ENCODE measurements at places on chromosomes 2 and 18.

GRCh38 chr2:227717687-227718567 lies at the start of gene SLC19A3:
Gene SLC19A3 (minus strand): TSS chr2:227718028. CDS start chr2:227702318, 15,710 bp downstream.
- DNase-seq = no peak

GRCh38 chr2:30481323-30481800 lies 34.3 kb downstream of the LCLAT1 start:
- no peak for DNase-seq

- DNase-seq = no peak
These were observed 279.8 kb downstream of the CLIP4 start for GRCh38 chr2:29394981-29395350.

DNA sequence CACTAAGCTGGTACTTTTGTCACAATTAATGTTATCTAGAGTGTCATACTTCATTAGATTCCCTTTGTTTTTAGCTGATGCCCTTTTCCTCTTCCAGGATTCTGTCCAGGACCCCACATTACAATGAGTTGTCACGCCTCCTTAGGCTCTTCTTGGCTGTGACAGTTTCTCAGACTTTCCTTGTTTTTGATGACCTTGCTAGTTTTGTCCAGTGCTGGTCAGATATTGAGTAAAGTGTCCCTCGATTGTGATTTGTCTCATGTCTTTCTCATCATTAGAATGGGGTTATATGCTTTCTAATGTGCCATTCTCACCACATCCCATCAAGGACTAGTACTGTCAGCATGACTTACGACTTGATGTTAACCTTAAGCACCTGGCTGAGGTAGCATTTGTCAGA lies 162.3 kb downstream of the FHOD3 start:
- no peak for DNase-seq

- no peak for DNase-seq
These were observed 26.3 kb upstream of the CRIM1 start for GRCh38 chr2:36329251-36329650.

DNA sequence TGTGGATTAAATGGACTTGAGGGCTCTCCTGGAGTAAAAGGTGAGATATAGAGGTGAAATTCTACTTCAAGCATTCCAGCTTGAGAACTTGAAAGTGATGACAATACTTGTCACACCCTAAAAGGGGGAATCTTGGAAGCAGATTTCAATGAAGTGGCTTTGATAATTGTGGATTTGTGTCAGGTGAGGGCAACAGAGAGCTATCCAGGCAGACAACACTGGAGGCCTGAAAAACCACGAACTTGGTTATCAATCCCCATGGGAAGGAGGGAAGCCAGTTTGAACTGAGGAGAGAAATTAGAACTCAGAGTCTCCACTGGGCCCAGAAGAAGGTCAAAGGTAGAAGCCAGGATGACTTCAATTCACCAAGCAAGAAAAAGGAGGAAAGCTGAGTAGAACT lies 263.9 kb downstream of the FIGN start:
- no peak for DNase-seq

DNA sequence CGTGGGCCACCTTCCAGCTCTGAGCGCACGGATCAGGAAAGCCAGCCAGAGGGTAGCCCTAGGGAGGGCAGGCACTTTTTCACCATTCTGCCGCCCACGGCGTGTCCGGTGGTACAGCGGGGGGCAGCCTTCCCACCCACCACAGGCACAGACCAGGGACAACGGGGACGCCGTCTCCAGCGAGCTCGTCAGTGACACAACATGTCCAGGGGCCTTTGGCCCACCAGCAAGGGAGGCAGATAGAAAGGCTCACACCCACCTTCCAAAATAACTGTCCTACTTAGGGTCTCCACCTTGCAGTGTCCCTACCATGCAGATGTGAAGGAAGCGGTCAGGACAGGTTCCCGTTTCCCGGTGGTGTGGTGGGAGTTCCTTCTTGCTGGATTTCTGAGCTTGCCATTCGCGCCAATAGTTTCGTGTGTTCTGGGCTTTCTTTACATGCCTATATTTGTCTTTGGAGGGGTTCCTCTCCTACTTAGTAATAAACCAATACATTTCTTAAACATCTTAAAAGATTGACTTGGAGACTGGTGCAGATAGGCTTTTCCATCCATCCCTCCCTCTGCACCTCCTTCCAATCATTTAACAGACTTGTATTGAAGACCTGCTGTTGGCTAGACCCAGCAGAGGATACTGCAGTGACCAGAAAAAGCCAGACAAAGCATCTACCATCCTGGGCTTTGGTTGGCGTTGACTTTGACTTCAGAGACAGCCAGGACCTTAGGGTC lies 872 bp downstream of the ASB1 start:
- no peak for DNase-seq

DNA sequence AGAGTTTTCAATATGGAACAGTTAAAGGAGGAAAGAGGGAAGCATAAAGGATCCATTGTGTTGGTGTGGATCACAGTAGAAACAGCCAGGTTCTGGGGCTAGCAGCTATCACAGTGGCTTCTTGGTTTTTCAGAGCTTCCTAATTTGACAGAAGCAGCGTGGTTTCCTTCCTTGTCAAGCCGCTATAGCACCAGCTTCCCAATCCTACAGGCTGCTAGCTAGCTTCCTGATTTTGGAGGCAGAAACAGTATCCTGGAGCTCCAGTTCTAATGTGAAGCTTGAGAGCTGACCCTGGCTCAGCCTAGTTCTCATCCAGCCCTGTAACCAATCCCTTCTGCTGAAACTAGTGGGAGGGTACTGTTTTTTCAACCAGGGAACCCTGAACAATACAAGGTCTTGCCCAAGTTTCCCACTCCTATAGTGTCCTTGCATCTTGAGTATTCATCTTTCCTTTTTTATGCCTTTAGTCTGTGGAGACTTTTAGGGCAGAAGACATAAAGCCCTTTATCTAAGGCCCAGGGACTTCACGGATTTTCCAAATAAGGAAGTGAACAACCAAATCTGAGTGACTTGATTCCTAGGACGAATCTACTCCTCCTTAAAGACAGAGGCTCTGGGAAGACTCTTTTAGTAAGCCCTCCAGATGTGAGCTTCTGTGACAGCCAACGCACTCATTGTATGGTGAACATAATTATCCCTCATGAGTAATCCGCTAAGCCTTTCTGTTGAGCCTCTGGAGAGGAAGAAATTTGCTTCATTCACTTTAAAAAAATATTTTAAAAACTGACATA lies 33.8 kb downstream of the CCDC93 start:
- DNase-seq = no peak
